ENCODE measurements at places on chromosomes 7 and 10. TPM values are rescaled to one million over a fixed set of nuclear protein-coding genes. Genes with fewer than 3 reads are reported as not detected.
A peak's percentile ranks its signal among the peaks of the same experiment; 100 is the strongest.

- DNase-seq, result peak; percentile 59
Measured at GRCh38 chr10:3776796-3777571, 8.0 kb downstream of the KLF6 start.

- no peak for DNase-seq
Measured at GRCh38 chr7:100211342-100211780, 8.4 kb upstream of the PVRIG start.

GRCh38 chr7:27435461-27435860 lies 192.9 kb downstream of the EVX1 start:
- no peak for DNase-seq

- DNase-seq, result no peak
Measured at GRCh38 chr7:78444267-78444666, 645.7 kb downstream of the PHTF2 start.

GRCh38 chr10:94091649-94092048 lies 97.9 kb downstream of the PLCE1 start:
- no peak for DNase-seq

The TRIM73 gene
- total RNA-seq, result 8.8 TPM

The MEIG1 gene
- 1.4 TPM for total RNA-seq

The RBP3 gene
- not detected for total RNA-seq

The SAMD8 gene
- total RNA-seq, result 23.6 TPM

The C10orf71 gene
- not detected for total RNA-seq

The MMD2 gene
- not detected for total RNA-seq

The HOXA3 gene
- 9.2 TPM for total RNA-seq

Measured in HCT116 (cell line).